ENCODE measurements at places on chromosomes 7 and 10.

GRCh38 chr7:125278318-125278717 lies 348.7 kb upstream of the POT1 start:
- no peak for DNase-seq

GRCh38 chr10:130021383-130021950 lies 57.4 kb upstream of the EBF3 start:
- no peak for DNase-seq

- no peak for DNase-seq
Measured at GRCh38 chr10:71081229-71081560, 131.2 kb upstream of the UNC5B start.

- DNase-seq, result no peak
Measured at GRCh38 chr7:105934572-105935185, 28.4 kb upstream of the CDHR3 start.
